ENCODE measurements at places on chromosomes 2 and 18.

DNA sequence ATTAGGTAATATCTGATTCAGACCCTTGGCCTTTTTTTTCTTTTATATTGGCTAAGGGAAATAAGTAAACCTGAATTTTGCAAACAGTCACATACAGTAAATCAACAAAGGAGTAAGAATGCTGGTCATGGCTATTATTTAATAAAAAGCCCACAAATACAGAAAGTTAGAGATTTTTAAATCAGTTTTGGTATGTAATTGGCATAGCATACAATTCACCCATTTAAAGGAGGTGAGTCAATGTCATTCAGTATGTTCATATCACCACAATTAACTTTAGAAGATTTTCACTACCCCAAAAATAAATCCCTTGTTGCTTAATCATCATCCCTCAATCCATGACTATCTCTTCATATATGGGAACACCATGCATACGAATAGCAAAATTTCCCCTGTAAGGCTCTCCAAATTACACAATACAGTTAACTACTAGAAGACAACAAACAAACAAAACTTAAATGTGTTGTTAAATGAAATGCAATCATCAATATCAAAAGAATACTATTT, 45.9 kb upstream of the NYAP2 start:
- no peak for DNase-seq

- no peak for DNase-seq
Observed at GRCh38 chr2:151098841-151099240, 162.8 kb downstream of the RBM43 start.

DNA sequence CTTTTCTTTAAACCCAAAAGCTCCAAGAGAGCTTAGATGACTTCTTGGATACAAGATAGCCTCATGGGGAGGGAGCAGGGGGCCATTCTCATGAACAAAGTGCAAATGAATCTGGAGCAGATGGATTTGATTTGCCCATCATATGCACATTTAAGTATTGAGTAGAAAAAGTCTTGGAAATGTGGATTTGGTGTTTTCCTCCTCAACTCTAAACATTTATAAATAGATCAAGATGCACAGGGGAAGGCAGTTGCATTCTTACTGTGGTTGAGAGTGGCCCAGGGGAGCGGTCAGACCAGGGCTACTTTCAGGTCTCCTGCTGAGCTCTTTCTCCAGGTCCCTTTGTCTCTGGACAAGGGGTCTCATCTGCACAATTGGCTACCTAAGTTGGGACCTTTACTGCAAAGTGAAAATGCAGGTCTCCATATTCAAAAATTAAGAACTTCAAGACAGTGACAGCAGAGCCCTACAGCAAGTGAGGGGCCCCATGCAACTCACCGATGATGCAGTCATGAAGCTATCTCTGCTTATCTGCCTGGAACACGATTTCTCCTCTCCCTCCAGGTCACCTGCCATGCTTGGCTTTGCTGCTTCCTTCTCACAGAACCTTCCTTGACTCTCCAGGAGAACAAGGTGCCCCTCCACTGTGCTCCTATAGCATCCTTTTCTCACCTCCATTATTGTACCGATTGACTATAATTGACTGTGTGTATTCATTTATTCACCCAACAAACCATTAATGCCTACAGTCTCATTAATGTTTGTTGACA, 145.4 kb downstream of the LPIN1 start:
- no peak for DNase-seq

DNA sequence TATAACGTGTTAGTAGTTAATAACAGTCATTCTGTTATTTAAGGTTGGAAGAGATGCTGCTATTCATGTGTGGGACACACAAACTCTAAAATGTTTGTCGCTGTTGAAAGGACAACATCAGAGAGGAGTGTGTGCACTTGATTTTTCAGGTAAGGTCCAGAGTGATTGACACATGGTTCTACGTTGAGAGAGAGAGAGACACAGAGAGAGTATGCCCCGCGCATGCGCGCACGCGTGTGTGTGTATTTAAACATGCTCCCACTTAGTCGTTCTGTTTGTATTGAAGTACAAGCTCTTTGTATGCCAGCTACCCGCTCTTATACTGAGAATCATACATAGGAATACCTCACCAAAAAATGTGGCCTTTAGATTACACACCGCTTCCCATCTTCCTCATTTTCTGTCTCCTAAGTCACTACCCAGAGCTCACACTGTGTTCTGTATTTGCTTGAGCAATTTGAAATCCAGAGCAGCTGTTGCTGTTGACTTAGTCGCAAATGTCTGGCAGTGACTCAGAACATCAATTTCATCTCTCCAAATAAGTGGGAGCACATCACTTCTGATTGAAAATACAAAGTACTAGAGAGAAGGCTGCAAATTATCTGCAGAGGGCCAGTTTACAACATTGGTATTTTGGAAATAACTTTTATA, 148.1 kb downstream of the EML6 start:
- no peak for DNase-seq

DNA sequence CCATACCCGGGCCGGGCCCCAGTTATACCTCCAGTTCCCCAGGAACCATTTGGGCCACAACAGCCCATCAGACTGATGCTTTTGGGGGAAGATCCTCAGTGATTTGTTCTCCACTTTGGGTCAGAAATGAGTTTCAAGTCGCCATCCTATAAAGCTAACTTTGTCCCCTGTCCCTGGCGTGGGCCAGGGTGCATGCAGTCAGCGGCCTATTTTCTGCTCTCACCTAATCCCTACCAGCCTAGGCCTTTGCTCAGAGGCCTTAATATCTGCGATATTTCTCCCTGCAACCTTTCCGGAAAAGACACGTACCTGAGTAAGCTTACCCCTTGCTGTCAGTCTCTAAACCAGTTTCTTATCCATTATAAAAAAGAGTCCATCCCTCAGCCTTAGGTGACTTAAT, 7.2 kb downstream of the DNMT3A start:
- no peak for DNase-seq

- no peak for DNase-seq
Observed at GRCh38 chr2:49582946-49583345, 428.6 kb upstream of the FSHR start.

GRCh38 chr18:39591649-39592048, 2026.1 kb upstream of the CELF4 start:
- DNase-seq: peak; percentile 4

- DNase-seq: peak; percentile 6
Observed at GRCh38 chr2:221482666-221483455, 89.2 kb downstream of the EPHA4 start.

- DNase-seq: no peak
Observed at GRCh38 chr2:181258720-181259119, 198.5 kb upstream of the ITGA4 start.

- no peak for DNase-seq
Observed at GRCh38 chr2:68689553-68690537, 44.8 kb upstream of the ARHGAP25 start.

DNA sequence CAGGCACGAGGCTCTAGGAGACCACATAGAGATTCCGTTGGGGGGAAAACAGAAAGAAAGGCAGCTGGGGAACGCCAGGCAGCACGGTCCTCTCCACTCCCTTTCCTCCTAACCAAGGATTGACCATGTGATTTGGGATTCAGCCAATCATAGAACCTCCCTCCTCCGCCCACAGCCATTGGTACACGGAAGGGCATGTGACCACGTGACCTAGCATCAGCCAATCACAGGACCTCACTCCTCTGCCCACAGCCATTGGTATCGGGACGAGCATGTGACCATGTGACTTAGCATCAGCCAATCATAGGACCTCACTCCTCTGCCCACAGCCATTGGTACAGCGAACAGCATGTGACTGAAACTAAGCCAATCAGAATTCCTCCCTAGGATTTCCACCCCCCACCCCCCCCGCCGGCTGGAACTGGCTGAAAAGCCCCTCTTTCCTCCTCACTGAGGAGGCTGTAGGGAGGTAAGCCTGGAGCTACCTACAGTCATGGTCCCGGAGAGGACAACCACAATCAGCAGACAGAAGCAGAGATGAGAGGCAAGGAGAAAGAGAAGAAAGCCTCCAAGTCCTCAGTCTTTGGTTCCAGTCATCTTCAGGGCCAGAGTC, 7.6 kb downstream of the SERPINE2 start:
- no peak for DNase-seq

DNA sequence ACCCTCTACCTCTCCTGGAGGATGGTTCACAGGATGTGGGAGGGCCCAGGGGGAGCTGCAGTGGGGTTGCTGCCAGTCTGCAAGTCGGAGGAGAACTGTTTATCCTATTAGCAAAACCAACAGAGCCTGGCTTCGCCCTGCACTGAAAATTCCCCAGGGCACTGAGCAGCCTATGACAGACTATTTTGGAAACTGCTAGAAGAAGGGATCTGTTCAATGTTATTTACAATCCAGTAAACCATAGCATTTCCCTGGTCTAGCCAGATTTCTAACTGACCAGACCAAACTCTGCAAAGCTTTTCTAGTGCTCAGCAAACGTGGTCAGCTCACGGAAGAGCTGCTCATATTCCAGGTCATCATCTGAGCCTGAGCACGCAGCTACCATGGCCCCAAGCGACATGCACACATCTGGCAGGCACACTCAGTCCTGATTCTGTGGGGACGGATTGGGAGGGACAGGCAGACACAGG, 64.8 kb upstream of the PID1 start:
- DNase-seq: peak; percentile 14

DNA sequence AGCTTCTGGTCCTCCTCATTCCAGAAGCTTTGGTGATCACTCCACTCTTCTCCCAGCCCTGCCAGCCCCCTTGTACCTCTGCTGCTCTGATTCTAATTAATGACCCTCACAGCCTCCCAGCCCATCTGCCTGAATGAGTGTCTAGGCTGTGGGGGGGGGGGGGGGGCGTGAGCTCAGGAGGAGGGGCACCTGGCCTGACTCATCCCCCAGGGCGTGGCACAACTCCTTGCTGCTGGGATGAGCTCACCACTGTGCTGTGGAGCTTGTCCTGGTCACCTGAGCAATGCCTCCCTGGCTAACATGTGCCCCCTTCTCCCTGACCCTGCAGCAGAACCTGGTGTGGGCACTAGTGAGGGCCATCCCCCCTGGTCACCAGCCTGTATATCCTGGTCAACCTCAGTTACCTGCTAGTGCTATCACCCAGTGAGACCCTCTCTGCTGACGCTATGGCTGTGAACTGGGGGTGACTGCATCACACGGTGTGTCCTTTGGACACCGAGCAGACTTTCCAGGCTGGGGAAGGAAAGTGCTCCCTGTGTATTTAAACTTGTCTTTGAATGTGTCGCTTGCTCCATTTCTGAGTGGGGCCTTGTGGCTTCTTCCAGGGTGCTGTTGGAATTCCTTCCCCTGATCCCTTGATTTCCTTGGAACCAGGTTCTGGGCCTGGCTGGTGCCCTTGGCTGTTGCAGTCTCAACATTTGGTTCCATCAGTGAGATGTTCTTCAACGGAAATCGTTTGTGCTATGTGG, 41.5 kb upstream of the PUM2 start:
- DNase-seq: no peak

DNA sequence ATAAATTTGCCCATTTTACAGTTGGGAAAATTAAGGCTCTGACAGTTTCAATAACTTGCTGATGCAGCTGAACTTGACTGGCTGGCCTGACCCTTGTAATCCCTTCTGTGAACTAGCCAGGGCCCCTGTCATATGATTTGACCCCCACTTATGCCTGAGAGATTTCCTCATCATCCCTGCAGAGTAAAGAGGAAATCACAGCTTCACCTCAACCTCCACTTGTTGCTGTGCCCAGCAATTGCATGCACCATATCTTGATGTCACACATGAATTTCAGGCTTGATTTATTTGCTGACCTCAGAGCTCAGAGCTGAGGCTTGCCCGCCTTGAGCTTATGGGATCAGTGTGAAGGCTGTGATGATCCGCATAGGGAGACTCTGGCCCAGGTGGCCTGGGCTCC, 108.1 kb downstream of the ACOXL start:
- DNase-seq: no peak

DNA sequence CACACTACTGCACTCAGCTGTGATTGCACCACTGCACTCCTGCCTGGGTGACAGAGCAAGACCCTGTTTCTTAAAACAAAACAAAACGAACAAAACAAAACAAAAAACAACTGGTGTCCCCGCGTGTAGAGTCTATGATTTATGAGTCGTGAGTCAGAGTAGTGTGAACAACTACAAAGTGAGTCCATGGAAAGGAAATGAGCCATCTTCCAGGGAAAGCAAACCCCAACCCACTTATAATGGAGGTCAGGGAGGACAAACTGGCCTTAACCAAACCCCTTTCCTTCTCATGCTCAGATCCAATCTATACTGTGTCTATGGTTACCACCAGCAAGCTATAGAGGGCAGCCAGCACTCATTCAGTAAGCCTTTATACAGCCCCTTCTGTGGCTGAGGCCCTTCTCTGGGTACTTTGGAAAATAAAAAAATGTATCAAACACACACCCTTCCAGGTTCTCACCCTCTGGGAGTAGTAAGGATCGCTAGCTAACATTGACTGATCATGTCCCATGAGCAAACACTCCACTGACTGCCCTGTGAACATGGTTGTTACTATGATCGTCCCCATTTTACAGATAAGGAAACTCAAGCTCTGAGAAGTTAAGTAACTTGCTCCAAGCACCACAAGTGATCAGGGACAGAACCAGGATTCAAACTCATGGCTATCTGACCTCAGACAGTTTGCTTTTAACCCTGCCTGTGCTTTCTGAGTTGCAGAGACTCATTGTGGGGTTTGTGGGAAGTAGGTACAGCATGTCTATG, 24.7 kb upstream of the COLEC12 start:
- DNase-seq: no peak

DNA sequence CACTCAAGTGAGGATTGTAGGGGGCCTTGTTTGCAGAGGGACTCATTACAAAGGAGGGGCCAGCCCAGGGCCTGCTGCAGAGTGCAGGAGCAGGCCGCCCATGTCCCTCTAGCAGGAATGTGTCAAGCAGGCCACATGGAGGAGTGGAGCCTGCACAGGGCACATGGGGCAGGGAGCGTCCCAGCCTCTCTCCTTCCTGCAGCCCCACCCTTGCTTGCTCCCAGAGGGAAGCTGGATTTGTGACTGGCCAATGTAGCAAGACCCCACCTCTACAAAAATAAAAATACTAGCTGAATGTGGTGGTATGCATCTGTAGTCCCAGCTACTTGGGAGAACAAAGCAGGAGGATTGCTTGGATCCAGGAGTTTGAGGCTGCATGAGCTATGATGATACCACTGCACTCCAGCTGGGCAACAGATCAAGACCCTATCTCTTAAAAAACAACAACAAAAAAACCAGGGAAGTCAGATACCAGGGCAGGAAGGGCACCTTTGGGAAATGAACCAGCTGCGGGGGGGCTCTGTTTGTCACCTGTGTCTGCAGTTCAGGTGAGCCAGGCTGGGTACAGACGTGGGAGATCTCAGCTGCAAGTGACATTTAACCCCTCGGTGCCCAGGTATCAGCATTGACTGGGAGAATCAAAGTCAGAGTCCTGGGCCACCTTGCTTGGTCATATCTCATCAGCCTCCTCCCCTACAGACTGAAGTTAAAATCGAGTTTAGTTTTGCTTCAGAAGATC, 27.7 kb downstream of the IMPA2 start:
- DNase-seq: no peak

GRCh38 chr2:118047380-118047826, 33.5 kb upstream of the CCDC93 start:
- DNase-seq: no peak

GRCh38 chr2:46267616-46268015, 29.6 kb upstream of the EPAS1 start:
- DNase-seq: no peak

GRCh38 chr2:71778936-71779773, 325.8 kb downstream of the DYSF start:
- DNase-seq: no peak

All from NCI-H2107 (cell line).